Activated CD4-positive, alpha-beta T cell treated with anti-CD3 and anti-CD28 coated beads for 24 hours (primary cell): ENCODE measurements at places on chromosomes 6 and 20.

GRCh38 chr6:33710296-33711121 lies 991 bp downstream of the UQCC2 start:
- no peak for DNase-seq

DNA sequence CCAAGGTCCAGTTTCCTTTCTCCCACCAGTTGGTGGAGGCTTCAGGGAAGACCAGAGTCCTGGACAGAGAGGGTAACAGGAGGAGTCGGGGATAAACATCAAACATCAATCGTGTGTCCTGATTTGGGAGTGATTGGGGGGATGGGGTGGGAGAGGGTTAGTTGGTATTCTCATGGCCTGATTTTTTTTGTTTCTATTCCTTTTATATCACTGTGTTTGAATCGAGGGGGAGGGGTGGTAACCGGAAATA lies 365 bp upstream of the HSD17B8 start:
- no peak for DNase-seq

- no peak for DNase-seq
Observed at GRCh38 chr20:55515832-55516231, 489.5 kb downstream of the CBLN4 start.

GRCh38 chr6:142946181-142946923 lies 1.4 kb upstream of the HIVEP2 start:
- peak; percentile 81 for DNase-seq

GRCh38 chr6:2854396-2854982 lies 12.8 kb upstream of the SERPINB1 start:
- DNase-seq: no peak

GRCh38 chr6:33126101-33126714 lies 50.4 kb downstream of the HLA-DPB1 start:
- DNase-seq: peak; percentile 38

DNA sequence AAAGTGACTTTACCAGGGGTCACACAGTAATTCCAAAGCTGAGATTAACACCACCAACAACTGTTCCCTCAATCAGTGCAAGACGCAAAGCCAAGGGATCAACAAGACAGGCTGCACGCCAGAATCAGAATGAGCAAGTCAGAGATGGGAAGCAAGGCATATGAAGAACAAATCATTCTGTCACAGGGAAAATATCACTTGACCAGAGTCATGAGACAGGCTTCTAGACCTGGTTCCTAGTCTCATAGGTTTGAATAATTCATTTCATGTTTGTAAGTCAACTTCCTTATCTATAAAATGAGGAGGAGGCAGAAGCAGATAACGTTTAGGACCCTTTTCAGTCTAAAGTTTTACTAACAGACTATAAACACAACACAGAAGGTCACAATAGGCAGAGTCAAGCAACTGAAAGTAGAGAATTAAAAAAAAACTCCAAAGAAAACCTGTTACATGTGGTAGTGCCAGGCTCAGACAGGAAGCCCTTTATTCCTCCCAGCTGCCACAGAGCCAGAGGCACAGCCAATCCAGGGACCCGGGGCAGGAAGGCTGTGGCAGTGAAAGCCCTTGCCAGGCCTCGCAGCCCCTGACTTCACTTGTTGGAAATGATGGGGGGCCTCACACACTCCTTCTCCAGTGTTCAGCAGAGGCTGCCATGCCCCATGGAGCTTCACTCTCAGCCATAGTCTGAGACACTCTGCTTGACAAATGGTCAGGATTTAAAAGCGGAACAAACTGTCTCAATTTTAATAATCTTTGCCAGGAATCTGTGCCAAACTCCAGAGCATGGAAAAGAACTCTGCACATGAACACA lies 29.2 kb upstream of the DST start:
- DNase-seq: no peak
